ENCODE measurements at places on chromosomes 1 and 21.

GRCh38 chr1:23591460-23592208, 32.3 kb upstream of the ID3 start:
- DNase-seq = no peak

DNA sequence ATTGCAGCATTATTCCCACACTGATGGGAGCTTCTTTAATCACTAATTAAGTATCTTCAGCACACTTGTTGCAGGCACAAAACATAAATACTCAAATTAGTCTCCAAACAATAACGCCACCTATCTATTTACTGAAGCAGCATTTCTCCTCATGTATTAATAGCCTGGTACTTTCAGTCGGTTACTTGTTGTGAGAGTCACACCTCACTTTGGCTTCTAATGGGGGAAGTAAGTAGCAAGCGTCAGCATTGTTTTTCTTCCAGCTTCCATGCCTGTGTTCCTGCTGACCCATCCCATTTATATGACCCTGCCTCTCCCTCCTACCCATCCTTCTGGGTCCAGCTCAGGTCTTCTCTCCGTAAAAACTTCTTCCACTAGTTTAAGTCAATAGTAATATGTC, 31.9 kb upstream of the DENND1B start:
- DNase-seq = no peak

- no peak for DNase-seq
Measured at GRCh38 chr21:24636696-24637095, 970.6 kb downstream of the MRPL39 start.

DNA sequence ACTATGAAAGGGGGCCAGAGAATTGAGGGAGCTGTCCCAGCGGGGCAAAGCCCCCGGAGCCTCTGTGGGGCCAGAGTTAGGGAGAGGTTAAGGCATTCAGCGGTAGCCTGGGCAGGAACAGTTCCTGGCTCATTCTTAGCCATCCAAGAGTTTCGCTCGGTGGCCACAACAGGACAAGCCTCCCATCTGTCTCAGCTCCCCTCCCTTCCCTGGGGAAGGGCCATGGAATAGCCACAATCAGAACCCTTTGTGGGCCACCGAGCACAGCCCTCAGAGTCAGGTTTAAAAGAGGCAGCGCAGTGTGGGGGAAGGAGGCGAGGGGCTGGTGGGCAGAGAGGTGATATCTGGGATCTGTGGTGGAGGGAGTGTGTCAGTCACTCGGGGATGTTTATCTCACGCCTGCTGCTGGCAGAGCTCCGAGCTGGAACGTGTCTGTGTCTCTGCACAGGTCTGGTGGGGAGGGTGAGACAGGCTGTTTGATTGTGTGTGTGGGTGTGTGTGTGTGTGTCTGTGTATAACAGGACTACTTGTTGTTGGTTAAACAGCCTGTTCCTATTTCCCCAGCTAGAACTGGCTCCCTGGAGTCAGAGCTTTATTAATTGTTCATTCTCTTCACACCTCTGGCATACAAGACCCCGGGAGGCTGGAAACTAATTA, 49.6 kb upstream of the GOLT1A start:
- no peak for DNase-seq

DNA sequence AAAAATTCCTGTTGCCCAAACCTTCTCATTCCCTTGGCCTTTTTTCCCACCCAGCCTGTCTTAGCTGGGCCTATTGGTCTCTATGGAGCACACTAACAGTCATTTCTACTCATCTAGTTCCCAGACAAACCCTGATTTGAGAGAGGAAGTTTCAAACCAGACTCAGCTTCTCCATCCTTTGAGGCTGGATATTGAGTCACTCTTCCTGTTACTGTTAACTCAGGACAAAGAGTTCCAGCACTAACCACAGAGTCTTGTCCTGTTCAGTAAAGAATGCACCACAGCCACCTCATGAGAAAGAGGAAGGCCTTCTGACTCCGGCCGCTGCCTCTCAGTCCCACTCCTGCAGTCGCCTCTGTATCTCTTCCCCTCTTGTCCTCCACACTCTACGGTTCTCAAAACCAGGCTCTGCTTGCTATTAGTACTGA, 137.8 kb downstream of the PTPRC start:
- peak; percentile 64 for DNase-seq

- no peak for DNase-seq
Measured at GRCh38 chr1:18951818-18952391, 4.6 kb downstream of the IFFO2 start.

- no peak for DNase-seq
Measured at GRCh38 chr1:58249737-58250586, 296.6 kb downstream of the OMA1 start.

DNA sequence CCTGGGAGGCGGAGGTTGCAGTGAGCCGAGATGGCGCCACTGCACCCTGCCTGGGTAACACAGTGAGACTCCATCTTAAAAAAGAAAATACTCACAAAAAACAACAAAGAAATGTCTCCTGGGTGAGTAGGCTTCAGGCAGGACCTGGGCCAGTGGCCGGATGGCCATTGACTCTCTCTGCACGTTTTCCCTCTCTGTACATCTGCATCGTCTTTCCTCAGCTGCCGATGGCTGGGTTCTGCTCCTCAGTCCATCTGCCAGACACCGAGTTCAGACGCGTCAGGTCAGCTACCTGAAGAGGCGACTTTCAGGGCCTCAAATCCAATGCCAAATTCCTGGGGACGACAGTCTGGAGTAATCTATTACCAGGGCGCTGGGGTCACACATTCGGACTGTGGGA, 199.3 kb downstream of the CAMTA1 start:
- no peak for DNase-seq

DNA sequence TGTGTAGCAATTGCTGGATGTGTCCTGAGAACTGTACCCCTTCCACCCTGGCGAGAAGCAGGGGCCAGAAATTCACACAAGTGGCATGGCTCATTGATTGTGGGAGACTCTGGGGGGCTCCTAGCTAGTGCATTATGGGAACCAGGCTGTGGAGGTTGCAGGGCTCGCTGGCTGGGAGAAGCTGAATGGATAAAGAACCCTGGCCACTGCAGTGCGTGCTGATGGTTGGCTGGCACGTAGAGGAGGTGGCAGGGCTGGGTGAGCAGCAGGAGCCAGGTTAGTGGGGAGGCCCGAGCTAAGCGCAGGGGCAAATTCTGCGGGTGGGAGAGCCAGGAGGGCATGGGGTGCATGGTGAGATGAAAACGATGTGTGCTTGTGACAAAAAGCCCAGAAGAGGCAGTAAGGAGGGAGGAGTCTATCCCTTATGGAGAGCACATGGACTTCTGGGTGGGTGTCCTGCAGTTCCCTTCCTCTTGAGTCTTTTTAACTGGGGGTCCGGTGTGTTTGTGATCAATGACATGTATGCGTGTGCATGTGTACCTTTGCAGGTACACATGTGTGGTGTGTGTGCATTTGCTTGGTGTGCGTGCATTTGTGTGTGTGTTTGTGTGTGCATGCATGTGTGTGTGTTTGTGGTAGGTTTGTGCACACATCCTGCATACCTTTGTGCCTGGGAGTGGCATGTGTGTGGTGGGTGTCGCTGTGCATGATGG, 3.6 kb downstream of the GUK1 start:
- DNase-seq = no peak

DNA sequence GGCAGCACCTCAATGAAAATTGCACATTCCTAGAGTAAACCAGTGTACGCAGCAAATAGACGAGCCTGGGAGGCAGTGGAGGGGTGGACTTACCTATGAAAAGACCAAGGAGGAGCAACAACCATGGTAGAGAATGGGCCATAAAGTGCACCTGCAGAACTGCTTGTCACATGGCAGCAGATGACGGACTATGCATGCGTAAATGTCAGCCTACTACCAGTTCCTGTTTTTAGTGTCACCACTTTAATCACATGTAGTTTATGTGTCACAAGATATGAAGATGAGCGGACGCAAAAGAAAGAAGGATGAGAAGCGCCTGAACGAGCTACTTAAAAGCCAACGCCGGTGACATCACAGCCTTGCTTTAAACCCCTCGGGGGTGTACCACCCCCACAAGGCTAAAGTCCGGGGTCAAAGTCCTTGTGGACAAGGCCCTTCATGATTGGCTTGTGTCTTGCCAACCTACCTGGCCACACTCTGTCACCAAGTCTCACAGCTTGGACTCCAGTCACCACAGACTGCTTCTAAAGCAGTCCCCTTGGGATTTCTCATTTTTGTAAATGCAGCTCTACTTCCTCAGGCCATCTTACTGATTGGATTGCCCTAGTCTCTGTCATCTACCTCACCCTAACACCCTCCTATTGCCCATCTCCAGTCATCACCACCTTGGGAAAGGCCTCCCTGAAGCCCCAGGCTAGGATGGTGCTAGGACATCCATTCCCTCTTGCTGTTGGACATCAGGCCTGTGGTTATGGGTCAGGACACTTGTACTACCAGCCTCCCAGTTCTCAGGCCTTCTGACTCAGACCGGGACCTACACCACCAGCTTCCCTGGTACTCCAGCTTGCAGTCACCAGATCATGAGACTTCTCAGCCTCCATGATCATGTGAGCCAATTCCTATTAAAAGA, 6.0 kb upstream of the LY9 start:
- DNase-seq = no peak

DNA sequence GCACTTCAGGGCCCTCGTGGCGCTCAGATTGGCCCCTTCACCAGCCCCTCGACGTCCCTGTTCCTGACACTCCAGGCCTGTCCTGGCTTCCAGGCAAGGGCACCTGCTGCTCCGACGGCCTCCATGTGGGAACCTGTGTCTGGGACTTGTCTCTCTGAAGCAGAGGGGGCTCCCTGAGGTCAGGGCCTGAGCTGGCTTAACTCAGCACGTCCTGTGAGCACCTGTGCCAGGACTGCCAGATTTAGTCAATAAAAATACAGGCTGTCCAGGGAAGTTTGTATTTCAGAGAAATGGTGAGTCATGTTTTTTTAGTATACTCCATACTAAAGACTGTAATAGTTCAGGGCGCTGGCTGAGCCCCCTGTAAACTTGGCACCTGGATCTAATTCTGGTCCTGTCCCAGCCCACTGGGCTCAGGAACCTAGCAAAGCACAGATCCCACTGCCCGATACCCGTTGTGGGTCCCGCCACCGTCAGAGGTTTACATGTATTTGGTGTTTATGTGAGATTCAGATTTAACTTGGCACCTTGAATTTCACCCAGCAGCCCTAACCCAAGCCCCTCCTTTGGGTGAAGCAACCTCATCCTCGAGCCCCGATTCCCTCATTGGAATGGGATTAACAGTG, 109.9 kb upstream of the IFFO2 start:
- no peak for DNase-seq

DNA sequence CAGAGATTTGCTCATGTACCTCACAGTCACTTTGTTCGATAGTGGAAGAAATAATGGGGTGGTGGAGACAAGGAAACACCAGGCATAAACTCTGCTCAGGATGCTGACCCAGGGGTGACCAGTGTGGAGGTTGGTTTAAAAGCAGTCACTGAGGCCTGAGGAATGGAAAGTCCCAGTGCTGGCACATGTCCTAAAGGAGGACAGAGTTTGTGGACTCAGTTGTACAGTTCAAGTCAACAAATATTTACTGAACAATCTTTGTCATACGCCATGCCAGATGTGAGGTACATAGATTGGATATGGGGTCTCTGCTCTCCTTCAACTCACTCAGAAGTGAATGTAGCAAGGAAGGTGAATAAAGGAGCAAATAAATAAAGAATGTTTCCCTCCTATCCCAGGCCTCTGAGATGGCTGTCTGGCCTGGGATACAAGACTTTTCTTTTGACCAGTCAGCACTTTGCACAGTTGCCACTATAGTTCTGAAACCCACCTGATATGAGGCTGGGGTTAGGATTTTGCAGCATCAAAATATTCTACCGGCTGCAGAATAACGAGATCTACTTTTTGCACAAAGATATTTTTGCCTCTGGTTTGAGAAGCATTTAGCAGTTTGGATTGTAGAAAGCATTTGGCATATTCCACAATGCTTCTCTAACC, 7.9 kb upstream of the GFI1 start:
- no peak for DNase-seq

GRCh38 chr1:8598060-8598724, 219.2 kb downstream of the RERE start:
- DNase-seq = peak; percentile 61

GRCh38 chr1:29237129-29237821, 953 bp downstream of the PTPRU start:
- DNase-seq = peak; percentile 65

DNA sequence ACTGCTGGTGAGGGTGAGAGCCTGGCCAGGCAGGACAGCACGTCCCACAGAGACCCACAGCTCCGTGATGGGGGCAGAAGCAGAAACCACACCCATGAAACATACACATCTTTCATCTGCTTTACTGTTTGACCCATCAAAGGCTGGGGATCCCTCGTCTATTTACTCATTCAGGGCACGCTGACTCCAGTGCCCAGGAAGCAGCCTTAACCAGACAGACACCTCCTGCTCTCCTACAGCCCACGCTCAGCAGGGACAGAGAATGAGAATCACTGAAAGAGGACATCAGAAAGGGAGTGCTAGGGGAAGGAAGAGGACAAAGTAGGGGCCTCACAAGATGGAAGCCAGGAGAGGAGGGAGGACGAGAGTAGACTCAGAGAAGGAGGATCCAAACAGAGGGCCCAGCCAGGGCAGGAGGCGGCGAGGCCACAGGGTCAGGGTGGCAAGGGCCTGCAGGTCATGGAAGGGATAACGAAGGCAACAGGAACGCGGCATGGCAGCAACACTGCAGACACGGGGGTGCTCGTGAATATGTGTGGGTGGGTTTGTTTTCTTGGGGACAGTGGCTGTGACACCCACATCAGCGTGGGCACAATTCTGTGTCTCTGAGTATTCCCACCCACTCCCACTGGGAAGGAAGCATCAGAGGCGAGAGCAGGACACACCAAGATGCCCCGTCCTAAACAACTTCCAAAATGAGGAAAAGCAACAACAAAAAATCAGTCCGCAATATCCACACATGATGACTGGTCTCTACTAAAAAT, 15.4 kb upstream of the NADK start:
- DNase-seq = no peak

DNA sequence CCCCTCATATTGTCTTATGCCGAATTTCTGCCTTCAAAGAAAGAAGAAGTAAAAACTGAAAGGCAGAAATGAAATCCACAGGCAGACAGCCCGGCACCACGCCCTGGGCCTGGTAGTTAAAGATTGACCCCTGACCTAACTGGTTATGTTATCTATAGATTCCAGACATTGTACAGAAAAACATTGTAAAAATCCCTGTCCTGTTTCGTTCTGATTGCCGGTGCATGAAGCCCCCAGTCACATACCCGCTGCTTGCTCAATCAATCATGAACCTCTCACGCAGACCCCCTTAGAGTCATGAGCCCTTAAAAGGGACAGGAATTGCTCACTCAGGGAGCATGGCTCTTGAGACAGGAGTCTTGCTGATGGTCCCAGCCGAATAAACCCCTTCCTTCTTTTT, 49.3 kb downstream of the JMJD4 start:
- DNase-seq = no peak

DNA sequence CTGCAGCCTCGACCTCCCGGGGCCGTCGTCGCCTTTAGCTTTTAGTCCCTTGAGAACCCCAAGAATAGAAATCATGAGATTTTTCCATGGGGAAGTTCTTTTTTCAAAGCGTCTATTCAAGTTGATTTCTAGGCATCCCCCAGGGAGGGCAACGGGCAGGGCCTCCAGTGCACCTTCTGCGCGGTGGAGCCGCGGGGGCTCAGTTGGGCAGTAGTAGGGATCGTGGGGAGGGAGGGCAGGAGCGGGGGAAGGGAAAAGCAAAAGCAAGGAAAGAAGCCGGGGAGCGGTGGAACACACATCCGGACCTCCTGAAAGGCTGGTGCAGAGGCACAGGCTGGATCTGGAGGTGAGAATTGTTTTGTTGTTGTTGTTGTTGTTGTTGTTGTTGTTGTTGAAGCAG, 103.4 kb downstream of the PPIAL4G start:
- no peak for DNase-seq
